ENCODE measurements at places on chromosomes 16 and 17. TPM values are rescaled to one million over a fixed set of nuclear protein-coding genes. Genes with fewer than 3 reads are reported as not detected.
A peak's percentile ranks its signal among the peaks of the same experiment; 100 is the strongest.

Gene MAPK7
- total RNA-seq: 17.5 TPM

Gene ZMYND15
- total RNA-seq: 0.40 TPM

- DNase-seq: no peak
These were observed 148.5 kb upstream of the PLCG2 start for GRCh38 chr16:81630635-81631031.

DNA sequence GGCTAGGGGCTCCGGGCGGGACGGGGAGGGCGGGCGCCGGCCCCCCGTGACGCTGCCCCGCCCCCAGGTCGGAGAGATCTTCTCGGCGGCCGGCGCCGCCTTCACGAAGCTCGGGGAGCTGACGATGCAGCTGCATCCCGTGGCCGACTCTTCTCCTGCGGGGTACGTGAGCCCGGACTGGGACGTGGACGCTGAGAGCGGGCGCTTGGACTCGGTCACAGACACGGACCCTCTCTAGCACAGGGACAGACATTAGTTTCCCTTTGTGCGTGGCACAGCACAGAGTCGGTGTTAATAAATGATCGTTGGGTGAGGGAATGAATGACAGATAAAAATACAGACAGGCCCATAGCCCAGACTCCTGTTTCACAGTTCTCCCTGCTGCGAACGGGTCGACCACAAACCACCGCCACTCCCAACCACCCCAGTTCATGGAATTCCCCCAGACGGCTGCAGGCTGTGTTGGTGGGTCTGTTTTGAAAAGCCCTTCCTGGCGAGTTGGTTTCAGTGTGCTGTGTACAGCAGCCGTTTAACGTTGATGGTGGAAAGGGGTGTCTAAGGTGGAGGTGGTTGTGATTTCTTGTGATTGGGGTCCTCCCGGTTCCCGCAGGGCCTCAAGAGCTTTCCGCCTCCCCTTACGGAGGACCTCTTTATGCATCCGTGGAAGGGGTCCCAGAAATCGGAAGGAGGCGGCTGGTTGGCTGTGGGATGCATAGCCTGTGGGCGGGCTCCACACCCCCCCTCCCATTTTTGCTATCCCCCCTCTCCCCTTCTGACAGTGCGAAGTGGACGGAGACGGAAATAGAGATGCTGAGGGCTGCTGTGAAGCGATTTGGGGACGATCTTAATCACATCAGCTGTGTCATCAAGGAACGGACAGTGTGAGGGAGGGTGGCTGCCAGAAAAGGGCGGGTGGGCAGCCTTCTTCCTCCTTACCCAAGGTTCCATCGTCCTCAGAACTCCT lies 2.9 kb downstream of the RNASEK start:
- no peak for DNase-seq

DNA sequence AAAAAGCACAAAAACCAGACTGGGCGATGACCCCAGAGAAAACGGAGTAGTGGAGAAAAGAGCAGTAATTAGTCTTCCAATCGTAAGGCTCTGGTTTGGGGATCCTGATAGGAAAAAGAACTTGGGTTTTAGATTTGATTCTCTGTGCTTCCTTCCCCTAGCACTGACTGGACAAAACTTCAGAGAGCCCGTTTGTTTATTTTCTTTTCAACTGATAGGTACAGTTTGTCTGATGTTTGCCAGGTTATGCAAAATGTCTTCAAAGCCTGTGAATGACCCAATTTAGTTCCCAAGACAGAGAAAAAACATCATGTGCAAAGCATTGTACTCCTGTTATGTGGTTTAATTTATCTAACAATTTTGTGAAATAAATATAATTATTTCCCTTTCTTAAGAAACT lies 151.1 kb upstream of the COX10 start:
- no peak for DNase-seq

DNA sequence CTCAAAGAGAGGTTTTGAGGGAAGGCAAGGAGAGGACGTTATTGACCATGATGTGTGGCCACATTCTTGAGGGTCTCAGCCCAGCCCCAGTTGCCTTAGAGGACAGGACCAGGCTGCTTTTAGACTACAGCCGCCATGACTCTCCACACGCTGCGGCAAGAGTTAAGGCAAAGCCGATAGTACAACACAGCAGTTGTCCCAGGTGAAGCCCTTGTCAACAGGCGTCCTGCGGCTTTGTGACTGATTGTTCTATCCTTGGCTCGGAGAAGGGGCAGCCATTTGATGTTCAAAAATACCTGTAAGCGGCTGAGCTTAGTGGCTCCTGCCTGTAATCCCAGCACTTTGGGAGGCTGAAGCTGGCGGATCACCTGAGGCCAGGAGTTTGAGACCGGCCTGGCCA lies 28.8 kb downstream of the TMEM92 start:
- DNase-seq: no peak

- peak; percentile 69 for DNase-seq
These were observed 32.0 kb downstream of the SMPD3 start for GRCh38 chr16:68416057-68417046.

DNA sequence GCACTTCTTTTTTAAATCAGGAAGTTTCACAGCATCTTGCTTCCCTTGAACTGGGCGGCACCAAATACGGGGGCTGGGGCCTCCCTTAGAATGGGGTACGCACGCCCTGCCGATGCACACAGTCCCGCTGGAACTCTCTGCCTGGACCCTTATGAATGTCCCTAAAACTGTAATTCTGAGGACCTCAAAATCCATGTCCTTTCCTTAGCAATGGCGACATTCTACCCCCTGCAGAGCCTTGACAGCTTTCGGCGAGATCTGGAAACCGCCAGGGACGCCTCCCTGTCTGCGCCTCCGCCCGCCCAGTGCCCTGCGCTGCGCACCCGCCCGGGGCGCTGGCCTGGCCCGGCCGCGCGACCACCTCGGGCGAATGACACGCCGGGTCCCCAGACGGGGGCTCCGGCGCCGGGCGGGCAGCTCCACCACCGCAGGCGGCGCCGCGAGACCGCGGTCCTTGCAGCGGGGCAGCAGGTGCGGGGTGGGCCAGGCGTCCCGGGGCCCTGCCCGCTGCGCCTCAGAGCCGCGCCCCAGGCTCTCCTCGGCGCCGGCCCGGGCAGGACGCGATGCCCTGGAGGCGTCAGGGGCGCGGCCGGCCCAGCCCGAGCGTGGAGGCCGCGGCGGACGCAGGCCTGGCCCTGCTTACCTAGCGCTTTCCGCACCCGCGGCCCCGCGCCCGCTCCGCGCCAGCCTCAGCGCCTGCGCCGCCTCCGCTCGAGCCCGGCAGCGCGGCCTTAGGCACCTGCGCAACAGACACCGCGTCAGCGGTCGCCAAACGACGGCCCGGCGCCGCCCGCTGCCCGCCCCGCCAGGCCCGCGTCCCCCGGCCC lies 548 bp downstream of the HAGH start:
- peak; percentile 86 for DNase-seq
